ENCODE measurements at places on chromosomes 1 and 21.

- DNase-seq: no peak
These were observed 84.8 kb downstream of the POFUT2 start for GRCh38 chr21:45202889-45203288.

DNA sequence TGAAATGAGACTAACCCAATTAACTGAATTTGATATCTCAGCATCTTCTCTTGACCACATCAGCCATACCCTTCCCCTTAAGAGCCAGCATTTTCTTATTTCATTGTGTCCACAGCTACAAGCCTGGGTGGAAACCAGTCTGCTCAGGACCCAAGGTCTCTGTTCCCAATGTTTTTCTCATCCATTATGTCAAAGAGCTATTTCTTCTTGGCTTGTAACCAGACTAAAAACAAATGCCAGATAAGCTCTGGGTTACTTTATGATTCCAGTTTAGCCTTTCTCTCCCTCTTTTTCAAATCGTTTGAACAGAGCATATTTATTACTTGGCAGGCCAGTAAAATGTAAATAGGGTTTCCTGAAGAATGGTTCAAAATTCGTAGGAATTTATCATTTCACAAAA is 109.3 kb upstream of the SPATA6 start:
- DNase-seq: no peak

- no peak for DNase-seq
These were observed 16.8 kb upstream of the POGZ start for GRCh38 chr1:151476083-151476482.

- no peak for DNase-seq
These were observed 64.4 kb upstream of the GRHL3 start for GRCh38 chr1:24254783-24255182.

DNA sequence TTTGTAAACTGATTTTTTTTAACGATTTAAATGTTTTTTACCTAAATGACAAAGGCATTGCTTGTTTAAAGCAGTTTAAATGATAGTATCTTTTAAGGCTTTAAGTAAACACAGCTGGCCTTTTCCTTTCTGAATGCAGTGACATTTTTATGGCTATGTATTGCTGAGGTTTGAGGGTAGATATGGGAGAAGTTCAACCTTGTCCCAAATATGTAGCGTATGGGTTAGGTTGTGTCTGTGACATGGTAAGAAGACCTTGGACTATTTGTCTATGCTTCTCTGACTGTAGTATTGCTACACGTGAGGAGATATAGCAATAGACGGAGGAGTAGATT is 32.5 kb downstream of the PKNOX1 start:
- DNase-seq: no peak

- DNase-seq: no peak
These were observed 631.8 kb downstream of the AJAP1 start for GRCh38 chr1:5286244-5286643.

- DNase-seq: no peak
These were observed 7.9 kb downstream of the ZMPSTE24 start for GRCh38 chr1:40265919-40266318.

DNA sequence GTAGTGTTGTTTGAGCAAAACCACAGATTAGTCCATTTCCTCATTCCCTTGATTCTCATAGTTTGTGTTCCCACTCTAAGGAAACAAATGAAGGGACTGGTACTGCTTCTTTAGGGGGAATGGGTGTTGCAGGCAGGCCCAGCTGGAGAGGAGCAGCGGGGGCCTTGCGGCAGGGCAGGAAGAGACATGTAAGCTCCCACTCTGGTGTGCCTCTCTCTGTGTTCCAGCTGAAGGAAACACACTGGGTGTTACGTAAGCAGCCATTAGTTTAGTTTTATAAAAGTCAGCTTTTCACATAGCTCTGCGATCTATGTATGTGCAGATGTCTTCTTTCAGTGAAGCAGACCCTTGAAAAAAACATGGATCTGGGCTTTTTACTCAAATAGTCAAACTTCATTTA is 99.5 kb downstream of the CACHD1 start:
- DNase-seq: no peak

GRCh38 chr21:45555251-45555556 is 13.0 kb upstream of the SLC19A1 start:
- DNase-seq: no peak

DNA sequence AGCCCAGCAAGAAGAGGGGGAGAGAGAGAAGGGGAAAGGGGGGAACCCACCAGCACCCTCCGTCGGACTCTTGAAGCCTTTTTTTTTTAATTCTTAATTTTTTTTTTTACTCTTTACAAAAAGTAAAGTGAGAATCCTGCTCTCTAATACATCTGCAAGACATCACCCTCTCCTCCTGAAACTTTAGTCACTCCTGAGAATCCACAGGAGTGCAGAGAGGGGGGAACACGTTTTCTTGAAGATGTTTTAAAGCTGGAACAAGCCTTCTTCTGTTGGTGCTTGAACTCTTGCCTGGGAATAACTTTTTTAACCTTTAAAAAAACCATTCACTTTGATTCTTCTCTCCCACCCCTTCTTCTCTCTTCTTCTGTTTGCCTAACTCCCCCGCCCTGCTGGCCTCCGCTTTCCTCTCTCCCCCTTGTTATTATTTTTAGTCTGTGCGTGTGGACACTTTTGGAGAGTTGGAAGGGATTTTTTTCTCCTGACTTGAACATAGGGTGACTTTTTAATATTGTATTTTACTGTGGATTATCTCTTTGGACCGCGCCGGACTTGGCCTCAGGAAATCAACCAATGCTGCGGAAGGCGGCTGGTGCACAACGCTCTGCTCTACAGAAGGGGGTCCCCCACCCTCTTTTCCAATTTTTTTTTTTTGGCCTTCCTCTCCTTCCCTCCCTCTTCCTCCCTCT is 383 bp upstream of the PRRX1 start:
- DNase-seq: no peak

- DNase-seq: peak; percentile 35
These were observed 207.1 kb downstream of the SLC35F3 start for GRCh38 chr1:234111458-234112142.

GRCh38 chr1:180000575-180000974 is 46.0 kb downstream of the CEP350 start:
- DNase-seq: no peak

- no peak for DNase-seq
These were observed 3.3 kb downstream of the PFDN2 start for GRCh38 chr1:161114556-161114955.

DNA sequence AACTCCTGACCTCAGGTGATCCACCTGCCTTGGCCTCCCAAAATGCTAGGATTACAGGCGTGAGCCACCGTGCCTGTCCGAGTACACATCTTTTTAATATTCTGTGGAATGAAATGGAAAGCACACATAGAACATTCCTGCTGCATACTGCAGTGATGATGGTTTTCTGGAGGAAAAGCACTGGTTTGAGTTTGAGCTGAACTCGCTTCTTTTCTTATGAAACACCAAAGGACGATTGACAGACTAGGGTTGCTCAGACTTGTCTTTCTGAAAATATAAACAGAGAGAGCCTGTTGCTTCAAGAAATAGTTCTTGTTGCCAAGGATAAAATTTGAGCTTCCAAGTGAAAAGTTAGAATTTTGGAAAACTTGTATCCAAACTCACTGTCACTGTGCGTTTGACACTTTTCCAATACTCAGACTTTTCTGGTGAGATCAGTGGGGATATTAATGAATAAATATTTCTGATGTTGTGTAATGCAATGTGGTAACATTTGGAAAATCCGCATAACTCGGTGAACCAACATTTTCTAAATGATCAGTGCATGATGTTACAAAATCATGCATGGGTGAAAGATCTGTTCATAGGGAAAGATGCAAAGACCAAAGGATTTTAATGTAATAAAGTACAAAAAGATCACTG is 15.0 kb upstream of the ERMAP start:
- DNase-seq: no peak

DNA sequence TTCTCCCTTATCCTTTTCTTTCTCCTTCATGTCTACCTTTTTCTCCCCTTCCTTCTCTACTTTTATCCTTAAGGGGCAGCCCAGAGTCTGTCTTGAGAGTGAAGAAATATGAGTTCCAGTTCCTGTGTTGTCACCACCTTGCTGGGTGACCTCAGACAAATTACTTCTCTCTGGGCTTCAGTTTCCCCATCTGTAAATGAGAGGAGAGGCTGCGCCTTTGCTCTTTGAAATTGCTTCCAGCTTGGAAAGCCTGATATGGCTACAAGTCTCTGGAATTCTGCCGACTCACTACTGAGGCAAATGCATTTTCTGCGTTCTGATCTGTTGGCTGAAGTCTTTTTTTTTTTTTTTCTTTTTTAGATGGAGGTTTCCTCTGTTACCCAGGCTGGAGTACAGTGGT is 119.2 kb downstream of the SYF2 start:
- no peak for DNase-seq

GRCh38 chr1:54699936-54700525 is 15.6 kb upstream of the TTC4 start:
- DNase-seq: no peak

DNA sequence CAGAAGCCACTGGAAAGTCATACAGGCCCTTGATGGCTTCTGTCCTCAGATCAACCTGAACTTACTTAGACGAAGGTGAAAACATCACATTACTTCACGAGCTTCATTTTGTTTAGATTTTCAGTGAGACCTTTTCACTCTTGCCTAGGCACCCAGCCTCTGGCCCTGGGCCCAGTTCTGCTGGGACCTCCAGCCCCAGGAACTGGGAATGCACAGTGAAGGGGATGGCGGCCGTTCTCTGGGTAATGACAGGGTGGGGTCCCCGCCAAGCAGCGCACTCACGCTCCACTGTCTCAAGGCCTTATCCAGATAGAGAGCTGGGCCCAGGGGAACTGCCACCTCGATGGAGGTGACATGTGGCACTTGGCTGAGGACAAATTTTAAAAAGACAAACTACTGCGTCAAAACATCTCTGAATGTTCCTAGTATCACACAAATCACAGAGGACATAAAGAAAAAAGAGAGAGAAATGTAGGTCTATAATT is 54.8 kb downstream of the NPHP4 start:
- no peak for DNase-seq

DNA sequence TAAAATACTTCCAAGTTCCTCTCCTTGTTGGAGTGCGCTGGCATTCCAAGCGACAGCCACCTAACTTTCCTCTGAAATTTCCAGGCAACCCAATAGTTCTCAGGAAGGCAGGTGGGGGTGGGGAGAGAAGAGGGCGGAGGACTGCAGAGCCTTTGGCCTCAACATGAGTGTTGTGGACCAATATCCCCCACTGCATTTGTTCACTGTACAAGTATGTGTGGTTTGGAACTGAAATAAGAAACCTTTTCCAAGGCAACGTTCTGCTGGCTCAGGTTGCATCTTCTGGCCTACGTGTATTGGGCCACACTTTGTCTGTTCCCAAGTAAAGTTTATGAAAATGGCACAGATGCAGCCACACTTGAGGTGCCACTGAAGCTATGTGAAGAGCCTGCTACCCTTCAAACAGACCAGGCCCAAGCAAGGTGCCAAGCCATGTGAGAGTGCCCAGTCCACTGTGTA is 153.4 kb downstream of the DHRS3 start:
- DNase-seq: no peak

- DNase-seq: no peak
These were observed 7.1 kb upstream of the NSUN4 start for GRCh38 chr1:46333300-46334029.

GRCh38 chr1:33057095-33057494 is 20.4 kb upstream of the AK2 start:
- no peak for DNase-seq

GRCh38 chr21:46099476-46099875 is 1.6 kb downstream of the COL6A2 start:
- DNase-seq: peak; percentile 8

- no peak for DNase-seq
These were observed 6.8 kb downstream of the TENT5B start for GRCh38 chr1:27005648-27006496.

DNA sequence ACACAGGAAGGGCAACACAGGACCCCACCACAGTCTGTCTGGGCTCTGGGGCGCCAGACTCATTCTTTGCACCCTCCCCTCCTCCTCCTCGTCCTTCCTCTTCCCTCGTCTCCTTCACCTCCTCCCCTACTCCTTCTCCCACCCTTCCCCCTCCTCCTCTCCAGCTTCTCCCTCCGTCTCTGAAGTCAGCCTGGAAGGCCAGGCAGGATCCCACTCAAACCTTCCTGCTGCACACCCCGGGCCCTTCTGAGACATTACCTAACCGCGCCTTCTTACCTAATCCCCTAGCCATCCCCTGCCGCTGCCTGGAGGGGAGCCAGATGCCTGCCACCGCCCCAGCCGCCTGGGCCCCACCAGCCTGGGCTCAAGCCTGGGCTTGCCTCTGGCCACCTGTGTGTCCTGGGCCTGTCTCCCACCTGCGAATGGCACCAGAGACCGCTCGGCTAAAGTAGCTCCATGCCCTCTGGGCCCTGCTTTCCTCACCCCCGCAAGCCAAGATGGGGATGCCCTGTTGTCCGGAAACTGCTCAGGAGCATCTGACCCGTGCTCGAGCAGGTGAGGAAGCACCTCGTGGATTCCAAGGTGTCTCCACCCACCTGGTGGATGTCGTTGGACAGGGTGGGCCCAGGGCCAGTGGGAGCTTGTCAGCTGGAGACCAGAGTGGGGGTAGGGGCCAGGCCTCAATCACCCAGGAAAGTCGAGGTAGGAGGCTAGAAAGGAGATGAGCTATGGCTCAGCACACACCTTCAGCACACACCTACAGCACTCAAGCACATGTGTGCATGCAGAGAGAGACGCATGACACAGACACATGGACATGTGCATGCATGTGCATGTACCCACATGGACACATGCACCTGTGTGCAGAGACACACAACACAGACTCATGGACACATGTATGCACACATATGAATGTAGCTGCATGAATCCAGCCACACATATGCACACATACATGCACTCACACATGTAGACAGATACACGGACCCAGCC is 31.9 kb downstream of the WNT9A start:
- DNase-seq: no peak

DNA sequence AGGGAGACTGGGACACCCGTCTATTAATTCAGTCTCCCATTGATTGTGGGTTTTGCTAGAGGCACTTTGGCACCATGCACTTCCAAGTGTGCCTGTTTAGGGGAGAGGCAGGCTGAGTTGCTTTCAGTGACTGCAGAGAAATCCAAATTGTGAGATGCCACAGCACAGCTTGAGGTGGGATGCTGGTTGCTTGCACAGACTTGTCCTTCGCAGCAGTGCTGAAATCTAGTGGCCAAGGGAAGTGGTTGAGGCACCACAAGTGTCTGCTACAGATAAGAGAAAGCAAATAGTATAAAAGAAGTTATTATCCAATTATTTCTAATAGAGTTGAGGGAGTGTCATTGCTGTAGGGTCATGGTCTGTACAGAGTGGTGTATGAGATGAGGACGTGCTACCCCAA is 40.0 kb upstream of the APP start:
- DNase-seq: no peak

GRCh38 chr21:34960687-34961086 is 88.4 kb downstream of the RUNX1 start:
- no peak for DNase-seq

- peak; percentile 53 for DNase-seq
These were observed at the start of gene AGRN for GRCh38 chr1:1020000-1020404. AGRN (plus strand) TSS chr1:1020120; CDS start chr1:1020173, 53 bp downstream.

DNA sequence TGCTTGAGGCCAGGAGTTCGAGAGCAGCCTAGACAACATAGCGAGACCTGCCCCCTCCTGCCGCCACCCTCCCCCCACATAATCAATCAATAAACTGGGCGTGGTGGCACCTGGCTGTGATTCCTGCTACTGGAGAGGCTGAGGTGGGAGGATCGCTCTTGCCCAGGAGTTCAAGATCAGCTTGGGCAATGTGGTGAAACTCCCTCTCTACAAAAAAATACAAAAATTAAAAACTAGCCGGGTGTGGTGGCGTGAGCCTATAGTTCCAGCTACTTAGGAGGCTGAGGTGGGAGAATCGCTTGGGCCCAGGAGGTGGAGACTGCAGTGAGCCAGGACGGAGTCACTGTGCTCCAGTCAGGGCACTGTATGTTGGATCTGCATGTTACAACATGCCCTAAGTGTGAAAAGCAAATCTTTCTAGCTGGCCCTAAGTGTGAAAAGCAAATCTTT is 7.0 kb upstream of the MDM4 start:
- DNase-seq: no peak
